Astrocyte of the cerebellum (primary cell): ENCODE measurements at places on chromosomes 7 and 10.

DNA sequence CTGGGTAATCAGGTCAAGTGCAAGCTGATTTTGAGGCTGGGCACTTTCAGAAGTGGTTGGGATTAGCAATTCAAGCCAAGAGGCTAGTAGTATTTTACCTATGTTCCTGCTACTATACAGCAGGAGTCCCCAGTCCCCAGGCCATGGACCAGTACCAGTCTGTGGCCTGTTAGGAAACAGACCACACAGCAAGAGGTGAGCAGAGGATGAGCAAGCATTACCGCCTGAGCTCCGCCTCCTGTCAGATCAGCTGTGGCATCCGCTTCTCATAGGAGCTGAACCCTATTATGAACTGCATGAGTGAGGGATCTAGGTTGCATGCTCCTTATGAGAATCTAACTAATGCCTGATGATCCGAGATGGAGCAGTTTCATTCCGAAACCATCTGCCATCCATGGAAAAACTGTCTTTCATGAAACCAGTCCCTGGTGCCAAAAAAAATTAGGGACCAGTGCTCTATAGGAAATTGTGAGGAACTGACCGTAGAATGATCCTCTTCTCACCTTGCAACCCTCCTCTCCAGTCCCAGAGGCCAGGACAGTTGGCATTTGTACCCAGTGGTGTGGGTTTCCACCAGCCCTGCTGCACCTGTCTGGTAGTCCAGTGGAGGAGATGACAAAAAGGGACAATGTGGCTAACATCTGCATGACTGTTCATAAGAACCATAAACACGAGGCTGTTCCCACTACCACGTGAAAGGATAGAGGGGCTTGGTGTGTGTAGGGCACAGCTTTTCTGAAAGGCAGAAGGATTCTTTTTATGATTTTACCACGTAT, 172.5 kb downstream of the KIAA1217 start:
- DNase-seq, result no peak

DNA sequence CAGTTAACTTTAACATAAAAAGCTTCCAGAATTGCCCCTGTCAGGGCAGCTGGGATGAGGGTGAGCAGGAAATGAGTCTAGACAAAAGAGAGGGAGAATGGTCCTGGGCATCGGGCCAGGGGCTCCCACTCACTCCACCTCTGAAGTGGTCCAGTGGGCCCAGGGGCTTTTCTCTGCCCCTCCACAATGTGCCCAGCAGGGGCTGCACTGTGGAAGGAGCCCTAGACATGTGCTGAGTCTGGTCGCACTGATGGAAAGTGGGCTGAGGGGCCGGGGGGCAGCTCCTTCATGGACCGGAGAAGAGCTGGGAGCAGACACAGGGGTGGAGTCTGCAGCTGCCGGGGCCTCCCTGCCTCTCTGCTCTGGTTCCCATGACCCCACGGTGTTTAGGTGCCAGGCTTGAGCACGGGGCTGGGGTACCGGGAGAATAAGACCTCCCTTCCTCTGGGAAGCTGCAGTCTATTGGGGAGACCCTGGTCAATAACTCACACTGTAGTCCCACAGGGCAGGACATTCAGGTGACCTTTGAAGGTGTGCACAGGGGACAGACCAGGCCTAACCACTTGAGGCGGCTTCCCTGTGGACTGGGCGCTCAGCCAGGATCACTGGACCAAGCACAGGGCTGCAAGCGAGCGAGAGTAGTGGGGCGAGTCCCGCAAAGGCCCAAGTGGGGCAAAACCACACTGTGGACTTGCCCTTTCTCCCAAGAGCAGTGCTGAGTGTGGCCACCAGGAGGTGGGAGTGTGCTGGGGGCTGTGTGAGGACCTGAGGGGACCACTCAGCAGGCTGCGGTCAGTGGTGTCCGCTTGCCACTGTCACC, 6.1 kb downstream of the ADCY1 start:
- no peak for DNase-seq

DNA sequence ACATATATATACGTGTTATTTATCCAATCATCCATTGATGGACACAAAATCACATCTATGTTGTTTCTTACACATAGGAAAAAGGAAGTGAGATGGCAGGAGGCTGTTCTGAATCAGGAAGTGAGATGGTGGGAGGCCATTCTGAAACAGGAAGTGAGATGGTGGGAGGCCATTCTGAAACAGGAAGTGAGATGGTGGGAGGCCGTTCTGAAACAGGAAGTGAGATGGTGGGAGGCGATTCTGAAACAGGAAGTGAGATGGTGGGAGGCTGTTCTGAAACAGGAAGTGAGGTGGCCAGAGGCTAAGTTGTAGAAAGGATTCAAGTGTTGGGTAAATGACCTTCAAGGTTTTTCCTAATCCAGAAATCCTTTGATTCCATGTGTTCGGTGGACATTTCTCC, 921.5 kb downstream of the TYW1 start:
- no peak for DNase-seq

DNA sequence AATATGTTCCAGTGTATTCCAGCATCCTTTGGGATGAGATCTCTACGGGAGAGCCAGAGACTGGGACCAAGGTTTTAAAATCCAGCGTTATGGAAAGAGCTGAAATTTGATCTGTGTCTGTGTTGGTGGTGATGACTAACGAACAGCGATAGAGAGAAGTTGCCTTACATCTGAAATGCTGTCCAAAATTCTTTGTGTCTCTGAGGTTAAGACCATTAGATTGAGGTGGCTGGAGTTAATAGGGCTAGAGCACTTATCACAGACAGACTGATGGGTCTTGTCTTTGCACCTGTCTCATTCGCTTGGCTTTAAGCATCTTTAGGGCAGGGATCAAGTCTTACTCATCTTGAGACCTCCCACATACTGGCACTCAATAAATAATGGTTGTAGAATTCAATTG, 41.0 kb upstream of the RAPGEF5 start:
- no peak for DNase-seq

GRCh38 chr7:113945018-113945938, 26.5 kb upstream of the PPP1R3A start:
- no peak for DNase-seq

DNA sequence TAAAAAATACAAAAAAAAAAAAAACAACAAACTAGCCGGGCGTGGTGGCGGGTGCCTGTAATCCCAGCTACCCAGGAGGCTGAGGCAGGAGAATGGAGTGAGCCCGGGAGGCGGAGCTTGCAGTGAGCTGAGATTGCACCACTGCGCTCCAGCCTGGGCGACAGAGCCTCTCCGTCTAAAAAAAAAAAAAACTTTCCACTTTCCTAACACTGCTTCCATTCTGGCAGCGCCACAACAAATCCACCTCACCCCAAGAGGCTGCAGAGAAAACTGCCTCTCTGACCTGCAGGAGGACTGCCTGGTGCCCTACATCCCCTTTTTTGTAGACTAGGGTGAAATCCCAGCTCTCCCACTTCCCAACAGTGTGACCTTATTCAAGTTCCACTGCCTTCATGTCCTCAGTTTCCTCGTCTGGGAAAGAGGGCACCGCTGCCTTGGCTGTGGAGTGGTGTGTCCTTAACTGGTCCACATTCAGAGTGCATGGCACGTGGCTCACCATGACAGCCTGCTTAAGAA, 2.6 kb upstream of the MBL2 start:
- DNase-seq, result no peak

GRCh38 chr10:35359056-35359455, 22.7 kb downstream of the CCNY start:
- DNase-seq, result no peak

DNA sequence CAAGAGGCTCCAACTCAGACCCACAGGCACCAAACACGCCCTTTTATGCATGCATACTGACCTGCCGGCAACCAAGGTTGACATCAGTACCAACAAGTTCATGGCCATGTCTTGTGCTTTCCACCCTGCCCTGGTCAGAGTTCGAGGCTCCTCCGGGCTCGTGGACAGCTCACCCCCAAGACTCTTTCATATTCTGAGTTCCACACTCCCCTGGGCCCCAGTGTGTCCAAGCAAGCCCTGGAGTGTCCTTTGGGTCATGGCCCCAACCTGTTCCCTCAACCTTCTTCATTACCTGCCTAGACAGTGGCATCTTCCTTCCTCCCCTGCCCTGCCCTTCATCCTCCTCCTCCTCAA, 40.5 kb downstream of the HIF1AN start:
- DNase-seq, result no peak

DNA sequence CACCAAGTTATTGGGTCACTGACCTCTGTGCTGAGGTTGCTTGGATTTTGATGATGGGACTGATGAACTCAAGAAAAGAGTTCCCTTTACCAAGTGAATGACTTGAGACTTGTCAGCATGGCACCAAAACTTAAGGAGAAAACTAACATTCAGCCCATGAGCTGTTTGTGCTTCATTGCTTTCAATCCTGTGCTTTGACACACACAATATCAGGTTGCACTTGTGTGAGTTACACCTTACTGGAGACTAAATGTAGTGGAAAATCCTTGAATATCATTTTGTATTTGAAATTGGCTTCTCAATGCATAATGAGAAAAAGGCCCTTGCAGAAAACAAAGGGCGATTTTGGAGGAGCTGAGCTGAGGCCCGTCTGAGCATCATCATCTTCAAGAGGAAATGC, 2.7 kb downstream of the BAG3 start:
- DNase-seq, result no peak

- DNase-seq, result no peak
Measured at GRCh38 chr10:132170561-132171361, 16.0 kb upstream of the DPYSL4 start.

DNA sequence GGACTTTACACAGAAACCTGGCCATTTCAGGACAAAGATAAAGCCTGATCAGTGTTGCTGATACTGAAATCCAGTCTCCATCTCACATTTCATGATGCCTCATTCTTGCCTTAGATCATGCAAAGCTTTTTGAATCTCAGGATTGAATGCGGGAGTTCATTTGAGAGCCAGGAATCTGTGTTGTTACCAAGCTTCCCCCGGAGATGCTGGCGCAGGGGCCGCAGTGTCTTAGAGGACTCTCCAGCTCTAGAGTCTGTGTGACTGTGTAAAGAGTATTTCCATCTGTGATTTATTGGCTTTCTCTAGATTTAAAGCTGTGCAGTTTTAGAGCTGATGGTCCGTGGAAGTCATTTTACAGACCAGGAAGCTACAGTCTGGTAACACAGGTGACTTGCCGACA, 32.0 kb downstream of the LMTK2 start:
- no peak for DNase-seq

DNA sequence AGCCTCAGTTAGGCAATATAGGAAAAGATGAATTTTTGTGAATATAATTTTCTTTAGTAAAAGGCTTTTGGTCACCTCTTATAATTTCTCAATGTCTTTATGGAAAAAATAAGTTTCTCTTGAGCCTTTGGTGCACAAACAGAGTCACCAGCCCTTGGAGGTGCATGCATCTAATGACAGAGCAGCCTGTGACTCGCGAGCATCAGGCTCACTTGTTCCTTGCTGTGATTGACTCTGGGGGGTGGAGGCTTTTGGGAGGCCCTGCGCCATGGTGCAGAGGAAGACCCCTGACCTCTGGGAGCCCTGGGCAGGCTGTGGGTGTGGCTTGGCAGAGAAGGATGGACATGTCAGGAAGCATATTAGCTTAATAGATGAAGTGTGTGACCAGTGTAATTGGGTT, 60.2 kb downstream of the FIGNL1 start:
- no peak for DNase-seq

DNA sequence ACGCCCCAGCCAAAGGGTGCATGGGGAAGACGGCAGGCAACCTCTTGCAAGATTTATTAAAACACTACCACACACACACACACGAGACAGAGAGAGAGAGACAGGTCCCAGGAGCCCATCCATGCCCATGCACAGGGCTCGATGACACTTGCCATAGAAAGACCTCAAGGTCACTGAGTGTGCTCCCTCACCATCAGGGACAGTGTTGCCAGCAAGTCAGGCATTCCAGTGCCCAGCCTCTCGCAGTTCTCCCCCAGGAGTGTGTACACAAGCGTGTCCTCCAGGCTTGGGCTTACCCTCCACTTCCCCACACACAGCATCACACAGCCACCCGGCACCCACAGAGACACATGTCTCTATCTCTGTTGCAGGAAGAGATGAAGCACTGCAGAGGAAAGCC, 46.8 kb upstream of the SLF2 start:
- no peak for DNase-seq

DNA sequence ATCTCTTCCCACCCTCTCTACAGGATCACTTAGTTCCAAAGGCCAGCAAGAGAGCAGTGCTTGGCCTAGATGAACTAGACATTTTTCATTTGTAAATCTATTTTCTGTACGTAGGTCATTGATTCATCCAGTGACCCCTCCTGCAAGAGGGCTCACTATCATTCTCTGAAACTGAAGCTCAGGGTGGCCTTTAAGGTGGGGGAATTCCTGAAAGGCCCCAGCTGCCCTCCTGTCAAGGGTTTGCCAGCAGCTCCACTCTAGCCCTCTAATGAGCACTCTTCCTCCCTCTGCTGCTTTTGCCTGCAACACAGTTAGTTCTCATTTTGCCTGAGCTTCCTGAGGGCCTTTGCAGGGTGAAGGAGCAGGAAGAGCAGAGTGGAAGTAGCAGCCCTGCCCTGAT, 41.2 kb downstream of the LRRC18 start:
- DNase-seq, result no peak

- no peak for DNase-seq
Measured at GRCh38 chr10:13820119-13820963, 233.6 kb downstream of the PRPF18 start.

- no peak for DNase-seq
Measured at GRCh38 chr7:158448430-158449100, 139.1 kb downstream of the PTPRN2 start.

DNA sequence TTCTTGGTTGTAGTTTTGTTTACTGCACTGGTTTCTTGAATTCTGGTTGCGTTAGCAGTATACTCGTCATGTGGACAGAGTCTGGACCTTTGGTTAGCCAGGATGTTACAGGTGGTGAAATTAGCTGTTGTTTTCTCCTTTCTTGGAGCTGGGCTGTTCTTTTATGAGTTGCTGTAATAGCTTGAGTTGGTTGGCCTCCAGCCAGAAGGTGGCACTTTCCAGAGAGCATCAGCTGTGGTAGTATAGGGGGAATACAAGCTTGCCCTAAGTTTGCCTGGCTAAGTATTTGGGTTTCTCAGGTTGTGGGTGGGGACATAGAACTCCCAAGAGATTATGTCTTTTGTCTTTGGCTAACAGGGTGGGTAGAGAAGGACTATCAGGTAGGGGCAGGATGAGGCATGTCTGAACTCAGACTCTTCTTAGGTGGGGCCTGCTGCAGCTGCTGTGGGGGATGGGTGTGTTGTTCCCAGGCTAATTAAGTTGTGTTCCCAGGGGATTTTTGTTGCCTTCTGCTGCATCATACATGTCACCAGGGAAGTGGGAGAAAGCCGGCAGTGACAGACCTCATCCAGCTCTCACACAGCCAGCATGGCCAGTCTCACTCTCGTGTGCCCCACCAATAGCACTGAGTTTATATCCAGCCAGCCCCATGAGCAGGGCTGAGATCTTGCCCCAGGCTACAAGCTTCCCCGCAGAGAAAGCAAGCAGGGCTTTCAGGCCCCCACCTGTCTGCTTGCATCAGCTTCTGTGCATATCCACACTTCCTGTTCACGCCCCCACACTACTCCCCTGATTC, 246.7 kb upstream of the TPK1 start:
- no peak for DNase-seq
